ENCODE measurements at places on chromosomes 6 and 20.

- DNase-seq, result no peak
Measured at GRCh38 chr20:4007383-4008025, 7.9 kb downstream of the RNF24 start.

DNA sequence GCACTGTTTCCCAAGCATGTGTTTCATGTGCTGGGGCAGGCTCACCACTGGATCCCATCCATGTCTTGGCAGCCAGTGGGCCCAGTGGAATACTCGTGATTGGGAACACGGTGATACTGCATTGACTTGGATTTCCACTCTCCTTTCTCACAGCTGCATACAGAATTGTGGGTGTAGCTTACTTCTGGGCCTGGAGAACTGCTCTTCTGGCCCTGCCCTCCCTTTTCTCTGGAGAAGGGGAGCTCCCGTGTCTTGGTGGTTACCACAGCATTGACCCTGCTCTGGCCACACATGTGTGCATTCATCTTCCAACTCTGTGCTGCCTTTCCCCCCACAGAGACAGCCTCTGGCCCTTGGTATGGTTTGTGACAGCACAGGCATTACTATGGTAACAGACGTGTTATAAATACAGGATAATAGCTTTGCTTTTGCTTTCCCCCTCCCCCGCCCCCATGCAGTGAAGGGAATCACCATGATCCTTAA, 21.6 kb downstream of the SOBP start:
- DNase-seq, result no peak

- no peak for DNase-seq
Measured at GRCh38 chr6:53984163-53984562, 127.1 kb upstream of the MLIP start.

GRCh38 chr6:87407561-87407900, 241 bp upstream of the CFAP206 start:
- DNase-seq, result peak; percentile 69

DNA sequence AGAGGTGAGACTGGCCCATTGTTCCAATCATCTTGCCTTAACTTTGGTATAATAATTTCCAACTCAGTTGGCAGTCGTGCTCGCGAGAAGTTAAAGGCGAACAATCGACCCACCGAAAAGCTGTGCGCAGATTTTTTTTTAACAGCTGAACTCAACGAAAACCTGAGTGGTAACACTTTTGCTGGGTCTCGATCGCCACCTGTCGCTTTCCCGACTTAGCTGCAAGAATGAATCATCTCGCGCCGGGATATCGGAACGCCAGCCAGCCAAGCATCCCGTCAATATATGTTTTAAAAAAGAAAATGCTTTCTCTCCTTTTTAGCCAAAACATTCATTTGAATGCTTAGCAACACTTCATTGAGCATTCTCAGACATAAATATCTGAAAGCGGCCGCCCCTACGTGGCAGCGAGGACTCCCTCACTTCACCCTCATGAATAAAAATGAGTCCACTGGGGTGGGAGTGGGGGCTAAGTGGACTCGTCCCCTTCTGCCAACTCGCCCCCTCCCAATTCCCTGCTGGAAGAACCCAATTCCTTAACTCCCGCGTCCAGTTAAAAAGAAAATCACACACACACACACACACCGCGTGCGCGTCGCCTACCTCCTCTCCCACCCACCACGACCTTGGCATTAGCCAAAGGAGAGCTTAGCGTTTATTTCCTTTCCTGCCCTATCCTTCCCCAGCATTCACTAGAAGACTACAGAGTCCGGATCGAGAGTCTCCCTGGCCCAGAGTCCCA, 1.5 kb downstream of the COL12A1 start:
- peak; percentile 74 for DNase-seq

DNA sequence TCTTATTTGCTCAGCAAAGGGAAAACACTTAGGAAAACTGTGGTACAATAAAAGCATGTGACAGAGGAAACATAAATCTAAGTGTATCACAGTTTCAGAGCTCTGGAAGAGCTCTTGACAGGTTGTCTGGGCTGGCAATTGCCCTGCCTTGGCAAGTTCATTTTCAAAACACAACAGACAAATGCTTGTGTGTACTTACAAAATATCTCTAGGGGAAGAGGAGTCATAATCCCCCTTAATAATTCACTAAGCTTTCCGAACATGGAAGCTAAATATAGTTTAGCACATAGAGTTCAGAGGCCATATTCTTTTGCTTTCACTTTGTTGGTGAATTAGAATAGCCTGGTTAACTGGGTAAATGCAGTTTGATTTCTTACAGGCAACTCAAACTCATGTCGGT, 211.6 kb upstream of the THEMIS start:
- no peak for DNase-seq

- no peak for DNase-seq
Measured at GRCh38 chr6:163645560-163645959, 231.0 kb downstream of the QKI start.

- peak; percentile 20 for DNase-seq
Measured at GRCh38 chr6:28489366-28490204, 26.0 kb downstream of the GPX6 start.

- DNase-seq, result no peak
Measured at GRCh38 chr6:74597266-74597665, 608.6 kb downstream of the COL12A1 start.

GRCh38 chr6:157054531-157054979, 268.8 kb downstream of the TMEM242 start:
- DNase-seq, result no peak

GRCh38 chr6:109722011-109722410, 30.9 kb downstream of the FIG4 start:
- no peak for DNase-seq

GRCh38 chr20:6034134-6034969, 19.5 kb downstream of the LRRN4 start:
- no peak for DNase-seq

- DNase-seq, result peak; percentile 68
Measured at GRCh38 chr6:132365281-132365907, 35.9 kb downstream of the MOXD1 start.

GRCh38 chr6:105112577-105112976, 67.2 kb downstream of the POPDC3 start:
- peak; percentile 11 for DNase-seq

DNA sequence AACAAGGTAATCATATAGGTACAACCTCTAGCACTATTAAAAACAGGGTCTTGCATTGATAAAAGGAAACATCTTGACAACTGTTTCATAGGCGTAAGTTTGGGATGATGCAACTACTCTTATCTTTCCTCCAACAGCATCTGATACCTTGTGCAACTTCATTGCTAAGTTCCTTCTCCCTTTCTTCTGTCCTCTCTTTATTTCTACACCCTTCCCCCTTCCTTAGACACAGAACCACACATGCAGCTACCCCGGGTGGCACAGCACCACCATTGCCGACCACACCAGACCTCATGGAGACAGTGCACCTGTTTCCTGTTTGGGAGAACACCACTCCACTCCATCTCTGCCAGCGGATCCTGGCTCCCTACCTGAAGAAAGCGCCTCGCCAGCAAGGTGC, 14.4 kb downstream of the MYB start:
- DNase-seq, result no peak

- DNase-seq, result no peak
Measured at GRCh38 chr6:147958683-147959082, 384.0 kb upstream of the SASH1 start.

GRCh38 chr20:17643531-17644188, 38.4 kb downstream of the RRBP1 start:
- DNase-seq, result no peak

DNA sequence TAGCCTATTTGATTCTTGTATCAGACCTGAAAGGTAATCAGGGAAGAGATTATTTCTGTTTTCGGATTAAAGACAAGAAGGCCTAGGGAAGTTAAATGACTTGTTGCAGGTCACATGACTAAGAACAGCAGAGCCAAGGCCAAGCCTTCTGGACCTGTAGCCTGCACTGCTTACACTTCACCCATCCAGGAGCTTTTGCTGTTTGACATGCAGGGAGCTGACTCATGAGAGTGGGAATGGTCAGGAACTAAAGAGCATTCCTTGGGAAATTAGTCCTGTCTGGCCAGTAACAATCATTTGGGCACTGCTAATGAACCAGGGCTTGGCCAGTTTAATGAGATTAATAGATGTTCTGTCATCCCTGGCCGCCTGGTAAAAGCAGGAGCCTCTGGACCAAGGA, 46.8 kb downstream of the EIF2S2 start:
- peak; percentile 59 for DNase-seq

- DNase-seq, result no peak
Measured at GRCh38 chr6:153090241-153090930, 40.7 kb downstream of the RGS17 start.

DNA sequence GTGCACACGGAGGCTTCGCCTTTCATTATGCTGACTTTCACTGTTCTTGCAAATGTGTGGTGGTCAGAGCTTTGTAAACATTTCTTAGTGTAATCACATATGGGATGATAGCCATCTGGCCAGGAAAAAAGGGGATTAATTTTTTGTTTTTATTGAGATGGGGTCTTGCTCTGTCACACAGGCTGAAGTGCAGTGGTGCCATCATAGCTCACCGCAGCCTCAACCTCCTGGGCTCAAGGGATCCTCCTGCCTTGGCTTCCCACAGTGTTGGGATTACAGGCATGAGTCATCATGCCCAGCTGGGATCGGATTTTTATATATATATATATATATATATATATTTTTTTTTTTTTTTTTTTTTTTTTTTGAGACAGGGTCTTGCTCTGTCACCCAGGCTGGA, 11.0 kb upstream of the TIAM2 start:
- peak; percentile 28 for DNase-seq

GRCh38 chr6:45377043-45377553, 636 bp downstream of the SUPT3H start:
- peak; percentile 62 for DNase-seq

- no peak for DNase-seq
Measured at GRCh38 chr6:28901831-28902230, 22.0 kb downstream of the TRIM27 start.

DNA sequence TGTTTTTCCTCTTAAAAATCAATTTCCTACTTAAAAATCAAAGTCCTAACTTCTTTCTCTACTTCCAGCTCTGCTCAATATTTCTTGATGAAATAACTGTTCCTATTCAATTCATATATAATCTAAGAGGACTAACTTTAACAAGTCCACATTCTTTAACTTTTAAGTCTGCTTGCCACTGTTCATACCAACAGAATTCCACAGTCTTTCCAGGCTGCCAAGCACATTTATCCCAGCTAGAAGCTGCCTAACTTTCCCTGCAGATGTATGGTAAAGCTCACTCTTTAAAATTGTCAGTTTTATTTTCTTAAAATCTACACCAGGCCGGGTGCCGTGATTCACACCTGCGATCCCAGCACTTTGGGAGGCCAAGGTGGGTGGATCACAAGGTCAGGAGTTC, 11.5 kb downstream of the CALHM6 start:
- DNase-seq, result no peak

- DNase-seq, result no peak
Measured at GRCh38 chr6:142569676-142570075, 267.9 kb downstream of the ADGRG6 start.

DNA sequence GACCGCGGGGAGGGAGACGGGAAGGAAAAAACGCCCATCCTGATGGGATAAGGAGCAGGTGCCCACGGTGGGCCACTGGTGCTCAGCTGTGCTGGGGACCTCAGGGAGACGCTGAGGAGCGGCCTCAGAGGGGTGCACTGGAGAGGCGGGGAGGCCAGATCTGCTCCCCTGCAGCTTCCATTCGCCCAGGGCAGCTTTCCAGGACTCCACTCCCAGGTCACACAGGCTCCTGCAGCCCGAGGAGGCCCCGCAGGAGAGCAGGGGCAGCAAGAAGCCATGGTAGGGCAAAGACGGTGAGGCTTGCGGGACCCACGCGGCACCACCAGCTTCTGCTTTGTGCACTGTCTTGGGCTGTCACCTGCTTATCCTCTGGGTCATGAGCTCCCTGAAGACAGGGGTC, 82.5 kb upstream of the SULF2 start:
- no peak for DNase-seq

DNA sequence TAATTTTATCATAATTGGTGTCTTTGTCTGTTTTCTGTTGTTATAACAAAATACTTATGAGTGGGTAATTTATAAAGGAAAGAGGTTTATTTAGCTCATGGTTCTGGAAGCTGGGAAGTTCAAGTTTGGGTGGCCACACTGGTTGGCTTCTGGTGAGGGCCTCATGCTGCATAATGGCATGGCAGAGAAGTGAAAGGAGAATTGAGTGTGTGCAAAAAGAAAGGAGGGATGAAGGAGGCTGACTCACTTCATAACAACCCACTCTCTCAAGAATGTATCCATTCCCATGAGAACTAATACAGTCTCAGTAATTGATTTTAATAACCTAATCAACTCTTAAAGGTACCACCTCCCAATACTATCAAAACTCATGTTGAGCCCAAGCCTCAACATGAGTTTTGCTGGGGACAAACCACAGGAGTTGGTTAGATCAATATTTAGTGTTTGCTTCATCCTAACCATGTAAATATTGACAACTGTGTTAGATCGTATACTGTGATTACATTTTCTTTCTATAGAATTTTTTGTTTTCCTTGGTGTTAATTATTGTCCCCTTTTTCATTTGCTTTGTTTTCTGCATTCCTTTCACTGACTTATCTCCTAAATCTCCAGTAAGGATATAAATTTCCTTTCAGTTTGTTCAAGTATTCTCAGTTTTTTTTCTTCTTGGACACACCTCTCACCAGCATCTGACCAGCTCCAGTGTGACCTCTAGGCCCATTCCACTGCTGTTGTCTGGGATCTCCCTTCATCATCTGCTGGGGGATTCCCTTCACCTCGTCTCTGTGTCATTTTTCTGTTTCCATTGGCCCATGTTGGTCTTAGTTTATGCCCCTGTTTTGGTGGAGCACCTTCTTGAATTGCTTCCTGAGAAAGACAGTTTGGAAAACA, 54.8 kb upstream of the SCGN start:
- no peak for DNase-seq

- DNase-seq, result no peak
Measured at GRCh38 chr6:144749263-144749662, 464.1 kb downstream of the UTRN start.

DNA sequence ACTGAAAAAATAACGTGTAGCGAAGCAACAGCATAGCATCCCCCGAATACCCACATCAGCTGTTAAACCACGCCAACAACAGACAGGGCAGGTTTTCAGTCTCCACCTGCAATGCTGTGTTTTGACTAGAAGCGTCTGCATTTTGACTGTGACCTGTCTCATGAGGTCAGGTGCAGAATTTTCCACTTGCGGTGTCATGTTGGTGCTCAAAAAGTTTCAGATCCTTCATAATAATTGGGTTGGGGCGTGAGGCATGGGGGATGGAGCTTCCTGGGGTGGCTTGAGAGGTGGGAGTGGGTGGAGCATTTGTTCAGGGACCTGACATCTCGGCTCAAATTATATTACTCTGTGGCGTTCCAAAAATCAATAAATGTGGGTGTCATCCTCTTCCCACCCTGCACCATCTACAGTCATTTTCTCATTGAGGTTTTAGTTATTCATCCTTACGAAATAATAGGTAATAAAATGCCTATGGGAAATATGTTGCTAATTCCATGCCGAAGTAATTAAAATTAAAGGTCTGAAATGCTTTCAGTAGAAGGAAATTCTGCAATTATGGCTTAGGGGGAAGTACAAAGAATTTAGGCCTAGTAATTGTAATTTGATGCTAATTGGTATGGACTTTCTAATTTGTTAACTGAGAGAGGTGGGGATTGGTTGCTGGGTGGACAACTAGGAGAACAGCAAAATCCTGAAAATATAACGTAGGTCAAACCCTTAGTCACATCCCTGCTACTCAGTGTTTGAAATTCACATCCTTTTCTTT, 81.0 kb downstream of the TIAM2 start:
- no peak for DNase-seq

Data from NCI-H82 (cell line).